ENCODE measurements at places on chromosomes 16 and 17.

DNA sequence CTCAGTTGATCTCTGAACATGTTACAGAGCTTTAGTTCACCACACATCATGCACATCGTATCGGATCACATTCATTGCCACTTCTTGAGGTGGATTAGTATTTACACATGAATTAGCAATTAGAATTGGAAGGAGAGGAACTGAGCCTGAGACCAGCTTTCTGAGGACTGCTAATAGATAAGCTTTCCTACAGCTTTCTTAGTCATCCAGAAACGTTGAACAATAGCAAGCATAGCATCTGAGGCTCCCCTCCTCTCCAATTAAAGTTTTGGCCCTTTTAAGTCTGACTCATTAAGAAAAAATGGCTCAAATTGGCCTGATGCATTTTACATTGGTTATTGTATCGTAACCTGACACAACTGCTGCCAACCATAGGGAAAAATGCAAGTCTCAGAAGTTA, 1130.4 kb downstream of the CDH8 start:
- no peak for DNase-seq

- no peak for DNase-seq
Measured at GRCh38 chr17:77068915-77069314, 71.9 kb upstream of the SEC14L1 start.

DNA sequence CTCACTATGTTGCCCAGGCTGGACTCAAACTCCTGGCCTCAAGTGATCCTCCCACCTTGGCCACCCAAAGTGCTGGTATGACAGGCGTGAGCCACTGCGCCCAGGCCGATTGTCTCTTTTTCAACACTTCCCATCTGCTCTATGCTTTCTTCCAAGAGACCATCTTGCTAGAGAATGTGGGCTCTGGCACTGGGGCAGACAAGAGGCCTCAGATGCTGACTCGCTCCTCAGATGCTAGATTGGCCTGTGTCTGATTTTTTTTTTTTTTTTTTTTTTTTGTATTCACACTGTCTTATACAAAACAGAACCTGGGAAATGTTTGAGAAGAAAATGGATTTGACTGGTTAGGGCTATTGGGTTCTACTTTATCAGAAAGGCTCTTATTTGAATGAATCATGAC, 58.2 kb downstream of the CYB5D2 start:
- peak; percentile 25 for DNase-seq

- no peak for DNase-seq
Measured at GRCh38 chr17:39674702-39675389, 6.6 kb downstream of the PNMT start.

DNA sequence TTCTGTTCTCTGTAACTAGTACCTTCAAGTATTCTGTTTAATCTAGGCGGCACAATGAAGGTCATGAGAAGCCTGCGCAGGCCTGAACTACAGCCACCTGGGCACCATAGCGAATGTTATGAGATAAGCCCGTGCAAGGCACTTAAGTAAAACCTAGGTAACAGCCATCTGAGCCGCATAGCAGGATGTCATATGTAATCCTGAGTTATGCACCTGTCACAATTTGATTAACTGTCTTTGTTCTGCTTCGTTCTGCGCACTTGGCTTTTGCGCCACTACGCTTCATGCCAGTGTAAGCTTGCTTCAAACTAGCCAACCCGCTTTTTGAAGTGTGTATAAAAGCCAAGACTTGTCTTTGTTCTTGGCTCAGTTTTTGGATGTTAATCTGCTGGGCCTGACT, 449.8 kb downstream of the KCNJ18 start:
- DNase-seq, result no peak

DNA sequence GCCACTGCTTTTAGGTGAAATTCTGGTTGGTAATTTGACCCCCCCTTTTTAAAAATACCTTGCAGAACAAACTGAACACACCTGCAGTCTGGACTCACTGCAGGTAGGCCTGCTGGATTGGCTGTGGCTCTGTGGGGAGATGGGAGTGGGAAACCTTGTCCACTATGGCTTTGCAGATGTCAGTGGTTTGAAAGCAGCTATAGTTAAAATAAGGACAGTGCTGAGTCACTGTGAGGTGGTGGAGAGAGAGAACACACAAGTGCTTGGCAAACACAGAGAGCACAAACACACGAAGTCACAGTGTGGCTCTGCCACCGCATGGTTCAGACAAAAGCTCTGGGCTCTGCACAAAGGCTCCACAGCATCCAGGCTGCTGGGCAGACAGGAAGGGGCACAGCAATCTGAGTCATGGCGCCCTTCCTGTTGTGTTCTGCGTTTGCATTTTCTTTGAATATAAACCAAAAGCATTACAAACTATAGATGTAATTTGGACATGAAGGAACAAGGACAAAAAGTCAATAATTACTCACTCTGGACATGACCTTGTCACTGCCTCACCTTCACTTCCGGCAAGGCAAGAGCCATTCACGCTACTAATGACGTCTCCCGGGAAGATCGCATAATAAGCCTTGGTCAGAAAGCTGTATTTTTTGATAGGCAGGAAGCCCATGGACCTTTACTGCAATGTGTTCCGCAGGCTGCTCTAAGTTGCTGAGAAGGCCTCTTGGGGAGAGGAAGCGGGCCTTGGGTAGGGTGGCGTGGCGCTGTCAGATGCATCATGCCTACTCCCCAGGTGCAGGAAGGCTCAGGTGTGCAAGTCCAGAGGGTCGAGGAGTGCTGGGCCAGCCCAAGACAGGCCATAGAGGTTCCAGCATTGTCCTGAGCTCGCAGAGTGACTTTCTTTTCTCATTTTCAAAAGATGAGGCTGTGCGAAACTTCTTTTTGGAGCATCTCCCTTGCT, 60.1 kb upstream of the MED9 start:
- peak; percentile 59 for DNase-seq

- no peak for DNase-seq
Measured at GRCh38 chr17:28573521-28573920, 2.2 kb upstream of the PIGS start.

GRCh38 chr16:17313085-17313611, 157.6 kb downstream of the XYLT1 start:
- DNase-seq, result no peak
